Gastrocnemius medialis (tissue), 4 donors: ENCODE measurements at places on chromosomes 1 and 21.
A peak's percentile ranks its signal among the peaks of the same experiment; 100 is the strongest.

DNA sequence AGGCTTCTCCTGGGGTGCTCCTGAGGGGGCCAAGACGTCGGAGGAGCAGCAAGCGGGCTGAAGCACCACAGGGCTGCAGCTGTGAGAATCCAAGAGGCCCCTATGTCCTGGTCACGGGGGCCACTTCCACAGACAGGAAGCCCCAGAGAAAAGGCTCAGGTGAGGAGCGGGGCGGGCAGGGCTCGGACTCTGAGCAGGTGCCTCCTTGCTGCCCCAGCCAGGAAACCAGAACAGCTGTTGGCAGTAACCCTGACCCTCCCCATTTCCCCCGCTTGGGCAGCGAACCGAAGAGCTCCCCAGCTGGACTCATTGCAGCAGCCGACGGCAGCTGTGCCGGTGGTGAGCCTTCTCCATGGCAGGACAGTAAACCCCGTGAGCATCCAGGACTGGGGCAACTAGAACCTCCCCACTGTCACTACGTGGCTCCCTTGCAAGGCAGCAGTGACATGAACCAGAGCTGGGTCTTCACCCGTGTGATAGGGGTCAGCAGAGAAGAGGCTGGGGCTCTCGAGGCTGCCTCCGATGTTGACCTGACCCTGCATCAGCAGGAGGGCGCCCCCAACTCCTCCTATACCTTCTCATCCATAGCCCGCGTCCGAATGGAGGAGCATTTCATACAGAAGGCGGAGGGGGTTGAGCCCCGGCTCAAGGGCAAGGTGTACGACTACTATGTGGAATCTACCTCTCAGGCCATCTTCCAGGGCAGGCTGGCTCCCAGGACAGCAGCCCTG lies 625 bp downstream of the KLHDC7A start:
- no peaks in the 10 kb centered on the region for H3K4me1 ChIP-seq
- no peaks in the 10 kb centered on the region for H3K36me3 ChIP-seq
- peaks cover 22% of the 10 kb centered on the region for H3K27me3 ChIP-seq
- H3K27ac ChIP-seq = no peak overlapping the region
- DNase-seq = no peak
- no peak overlapping the region for H3K4me3 ChIP-seq

GRCh38 chr1:201385299-201385891 lies 7.9 kb upstream of the TNNT2 start:
- H3K27ac ChIP-seq = peak overlapping the region; percentile 64
- no peaks in the 10 kb centered on the region for H3K36me3 ChIP-seq
- no peak overlapping the region for H3K4me3 ChIP-seq
- H3K27me3 ChIP-seq = no peaks in the 10 kb centered on the region

DNA sequence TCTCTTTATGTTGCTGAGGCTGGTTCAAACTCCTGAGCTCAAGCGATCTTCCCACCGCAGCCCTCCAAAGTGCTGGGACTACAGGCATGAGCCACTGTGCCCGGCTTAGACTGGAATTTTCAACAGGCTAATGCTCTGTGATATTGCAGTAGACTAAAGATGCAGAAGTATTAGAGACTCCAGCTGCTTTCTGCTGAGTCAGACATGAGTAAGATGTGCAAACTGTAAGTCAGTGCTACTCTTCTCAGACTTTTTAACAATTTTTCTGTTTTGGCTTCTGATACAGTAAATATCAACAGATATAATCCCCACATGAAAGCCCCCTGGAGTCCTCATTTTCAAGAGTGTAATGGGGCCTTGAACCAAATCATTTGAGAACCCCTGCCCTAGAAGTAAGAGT lies 29.3 kb upstream of the NLRP3 start:
- no peak for DNase-seq
- H3K4me3 ChIP-seq = no peak overlapping the region
- no peaks in the 10 kb centered on the region for H3K27me3 ChIP-seq
- no peaks in the 10 kb centered on the region for H3K4me1 ChIP-seq

DNA sequence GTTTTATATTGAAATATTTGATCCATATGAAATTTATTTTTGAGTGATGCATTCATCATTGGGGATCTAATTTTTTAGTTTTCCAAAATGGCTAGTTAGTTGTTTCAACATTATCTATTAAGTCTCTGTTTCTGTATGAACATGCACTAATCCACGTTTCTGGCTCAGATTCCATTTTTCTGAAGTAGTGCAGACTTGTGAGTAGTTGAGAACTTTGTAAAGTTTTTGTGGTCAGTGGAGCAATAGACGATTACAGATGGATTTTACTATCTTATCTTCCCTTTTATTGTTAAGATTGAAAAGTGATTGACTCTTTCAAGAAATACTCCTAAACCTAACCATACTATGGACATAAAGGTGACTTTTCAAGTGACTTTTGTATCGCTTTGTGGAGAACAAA lies 16.7 kb downstream of the SOAT1 start:
- DNase-seq = no peak
- H3K4me1 ChIP-seq = peaks cover 15% of the 10 kb centered on the region
- H3K4me3 ChIP-seq = no peak overlapping the region
- no peaks in the 10 kb centered on the region for H3K36me3 ChIP-seq
- H3K27me3 ChIP-seq = no peaks in the 10 kb centered on the region
- peak overlapping the region; percentile 79 for H3K27ac ChIP-seq

- H3K4me1 ChIP-seq = peaks cover 5% of the 10 kb centered on the region
- H3K36me3 ChIP-seq = peaks cover 9% of the 10 kb centered on the region
- H3K27ac ChIP-seq = no peak overlapping the region
- no peaks in the 10 kb centered on the region for H3K27me3 ChIP-seq
Measured at GRCh38 chr1:54229281-54229891, 29.4 kb downstream of the MRPL37 start.

DNA sequence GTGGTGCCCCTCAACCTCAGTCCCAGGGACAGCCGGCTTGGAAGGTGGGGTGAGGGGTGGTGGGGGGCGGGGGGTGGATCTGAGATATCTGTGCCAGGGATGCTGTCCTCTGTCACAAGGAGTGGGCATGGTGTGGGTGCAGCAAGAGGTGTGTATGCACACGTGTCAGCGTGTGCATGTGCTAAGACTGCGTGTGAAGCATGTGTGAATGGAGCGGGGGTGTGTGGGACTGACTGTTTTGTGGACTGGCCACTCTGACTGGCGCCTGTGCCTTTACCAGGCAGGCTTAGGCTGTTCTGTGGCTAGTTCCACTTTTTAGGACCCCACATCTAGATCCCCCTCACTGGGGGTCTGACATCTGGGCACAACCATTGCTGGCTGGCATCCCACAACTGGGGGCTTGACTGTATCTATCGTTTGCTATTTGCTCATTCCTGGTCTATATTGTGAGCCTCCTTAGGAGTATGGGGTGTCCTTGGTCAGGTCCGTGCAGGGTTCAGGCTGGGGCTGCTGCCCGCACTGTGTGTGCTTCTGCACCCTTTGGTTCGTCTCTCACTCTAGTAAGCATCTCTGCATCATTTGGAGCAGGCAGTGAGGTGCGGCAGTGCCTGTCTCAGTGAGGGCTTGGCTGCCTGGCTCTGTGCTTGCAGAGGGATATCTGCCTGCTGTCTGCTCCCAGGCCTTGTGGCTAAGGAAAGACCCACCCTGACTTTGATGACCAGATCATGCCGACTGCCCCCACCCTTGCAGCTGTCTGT lies 1.9 kb downstream of the AMPD2 start:
- DNase-seq = no peak
- peak overlapping the region; percentile 67 for H3K4me3 ChIP-seq
- H3K27me3 ChIP-seq = no peaks in the 10 kb centered on the region

- H3K27me3 ChIP-seq = no peaks in the 10 kb centered on the region
- no peaks in the 10 kb centered on the region for H3K36me3 ChIP-seq
- no peaks in the 10 kb centered on the region for H3K4me1 ChIP-seq
- H3K4me3 ChIP-seq = peak within 1 kb of the TSS; percentile 77
Measured at GRCh38 chr1:182588500-182589396, at the start of gene RNASEL. Gene RNASEL (minus strand): TSS chr1:182589256. CDS start chr1:182586806, 2,450 bp downstream.

DNA sequence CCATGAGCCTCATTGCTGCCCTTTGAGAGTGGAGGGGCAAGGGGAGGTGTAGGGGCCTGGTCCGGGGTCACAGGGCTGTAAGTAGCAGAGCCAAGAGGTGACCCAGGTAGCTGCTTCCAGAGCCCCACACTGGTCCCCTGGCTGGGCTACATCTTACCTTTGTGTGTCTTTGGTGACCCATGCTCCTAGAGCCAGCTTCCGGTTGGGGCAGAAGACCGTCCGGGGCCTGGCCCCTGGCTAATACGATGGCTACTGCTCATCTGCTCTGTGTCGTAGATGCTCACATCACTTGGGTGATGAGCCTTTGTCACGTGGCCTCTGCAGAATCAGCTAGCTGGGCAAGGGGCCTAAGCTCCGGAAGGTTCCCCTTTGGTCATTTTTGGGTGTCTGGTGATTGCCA lies 20.6 kb downstream of the ABCG1 start:
- H3K4me1 ChIP-seq = peaks cover 37% of the 10 kb centered on the region
- H3K4me3 ChIP-seq = no peak overlapping the region
- H3K36me3 ChIP-seq = no peaks in the 10 kb centered on the region
- no peaks in the 10 kb centered on the region for H3K27me3 ChIP-seq

DNA sequence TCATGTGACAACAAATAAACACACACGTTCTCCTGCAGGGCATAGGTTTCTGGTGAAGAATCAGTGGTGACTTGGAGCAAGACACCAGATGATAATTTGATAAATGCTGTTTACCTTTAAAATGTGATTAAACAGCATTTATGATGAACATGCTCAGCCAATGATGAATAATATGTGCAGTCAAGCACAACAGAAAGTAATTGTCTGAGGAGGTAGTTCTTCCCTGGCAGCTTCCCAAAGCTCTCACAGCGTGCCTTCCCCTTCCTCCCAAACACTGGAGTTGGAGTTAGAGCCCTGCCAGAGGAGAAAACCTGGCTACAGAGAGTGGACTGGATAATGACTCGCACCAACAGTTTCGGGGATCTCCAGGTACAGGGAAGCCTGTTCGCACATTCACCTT lies 463.5 kb downstream of the SMYD3 start:
- no peaks in the 10 kb centered on the region for H3K4me1 ChIP-seq
- H3K27ac ChIP-seq = no peak overlapping the region
- no peaks in the 10 kb centered on the region for H3K36me3 ChIP-seq
- no peak overlapping the region for H3K4me3 ChIP-seq
- no peak for DNase-seq
- no peaks in the 10 kb centered on the region for H3K27me3 ChIP-seq

- H3K4me1 ChIP-seq = no peaks in the 10 kb centered on the region
- DNase-seq = no peak
- peak overlapping the region; percentile 76 for H3K27ac ChIP-seq
- peaks cover 4% of the 10 kb centered on the region for H3K36me3 ChIP-seq
- no peaks in the 10 kb centered on the region for H3K27me3 ChIP-seq
- H3K4me3 ChIP-seq = peak overlapping the region; percentile 25
Measured at GRCh38 chr1:203076031-203076511, 9.7 kb downstream of the MYOG start.

DNA sequence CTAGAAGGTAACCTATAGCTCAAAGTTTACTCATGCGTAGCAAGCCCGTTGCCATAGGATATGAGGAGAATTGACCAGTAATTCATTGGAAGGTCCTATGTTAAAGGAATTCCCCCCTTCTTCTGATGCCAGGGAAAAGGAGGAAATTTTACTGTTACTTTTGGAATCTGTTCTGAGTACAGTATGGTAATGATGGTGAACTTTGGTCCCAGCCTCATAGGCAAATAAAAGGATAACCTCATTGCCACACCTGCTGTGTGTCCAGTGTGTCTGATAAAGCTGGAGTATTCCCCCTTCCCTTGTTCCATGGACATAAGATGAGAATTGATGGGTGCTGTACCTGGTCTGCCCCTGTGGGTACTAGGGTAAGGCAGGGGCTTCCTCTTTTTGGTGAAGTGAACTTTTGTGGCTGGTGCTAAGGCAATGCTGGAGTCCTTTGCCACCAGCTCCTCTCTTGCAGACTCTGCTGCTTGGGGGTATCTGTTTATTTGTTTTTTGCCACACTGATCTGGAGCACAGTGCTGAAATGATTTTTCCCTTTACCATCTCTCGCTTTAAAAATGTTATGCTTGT lies 22.2 kb downstream of the MPZ start:
- no peak overlapping the region for H3K27ac ChIP-seq
- no peak overlapping the region for H3K4me3 ChIP-seq
- H3K4me1 ChIP-seq = no peaks in the 10 kb centered on the region
- H3K36me3 ChIP-seq = no peaks in the 10 kb centered on the region
- no peak for DNase-seq
- no peaks in the 10 kb centered on the region for H3K27me3 ChIP-seq

- H3K4me3 ChIP-seq = no peak overlapping the region
- H3K27me3 ChIP-seq = no peaks in the 10 kb centered on the region
- H3K27ac ChIP-seq = no peak overlapping the region
- H3K36me3 ChIP-seq = no peaks in the 10 kb centered on the region
- H3K4me1 ChIP-seq = peaks cover 13% of the 10 kb centered on the region
- no peak for DNase-seq
Measured at GRCh38 chr1:95229037-95229436, 5.0 kb upstream of the RWDD3 start.

GRCh38 chr1:53276153-53276901 lies 38.0 kb upstream of the MAGOH start:
- H3K27ac ChIP-seq = no peak overlapping the region
- H3K27me3 ChIP-seq = no peaks in the 10 kb centered on the region
- H3K4me1 ChIP-seq = no peaks in the 10 kb centered on the region
- no peak overlapping the region for H3K4me3 ChIP-seq
- DNase-seq = no peak
- H3K36me3 ChIP-seq = no peaks in the 10 kb centered on the region

DNA sequence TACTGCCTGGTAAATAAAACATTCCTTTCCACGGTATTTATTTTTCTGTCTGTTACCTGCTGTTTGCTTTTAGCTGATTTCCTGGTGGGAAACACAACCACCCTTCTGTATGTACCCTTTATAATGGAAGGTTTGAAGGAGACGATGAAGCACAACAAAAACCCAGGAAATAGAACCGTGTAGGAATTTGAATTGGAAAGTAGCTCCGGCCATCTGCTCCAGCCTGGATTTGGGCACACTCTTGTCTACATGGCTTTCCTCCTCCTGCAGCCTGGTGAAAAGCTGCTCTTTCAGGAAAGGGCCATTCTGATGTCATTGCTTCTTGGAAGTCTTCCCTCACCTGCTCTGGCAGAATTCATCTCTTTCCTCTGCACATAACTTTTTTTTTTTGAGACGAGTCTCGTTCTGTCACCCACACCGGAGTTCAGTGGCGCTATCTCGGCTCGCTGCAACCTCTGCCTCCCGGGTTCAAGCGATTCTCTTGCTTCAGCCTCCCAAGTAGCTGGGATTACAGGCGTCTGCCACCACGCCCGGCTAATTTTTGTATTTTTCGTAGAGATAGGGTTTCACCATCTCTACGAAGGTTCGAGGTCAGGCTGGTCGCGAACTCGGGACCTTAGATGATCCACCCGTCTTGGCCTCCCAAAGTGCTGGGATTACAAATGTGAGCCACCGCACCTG lies 2.7 kb downstream of the AK4 start:
- H3K27me3 ChIP-seq = no peaks in the 10 kb centered on the region
- DNase-seq = no peak
- H3K36me3 ChIP-seq = no peaks in the 10 kb centered on the region
- no peak overlapping the region for H3K4me3 ChIP-seq
- H3K27ac ChIP-seq = no peak overlapping the region

- H3K36me3 ChIP-seq = no peaks in the 10 kb centered on the region
- no peak for DNase-seq
- no peak overlapping the region for H3K27ac ChIP-seq
- no peaks in the 10 kb centered on the region for H3K4me1 ChIP-seq
Measured at GRCh38 chr1:87872692-87873091, 544.0 kb downstream of the LMO4 start.

- H3K4me1 ChIP-seq = no peaks in the 10 kb centered on the region
- no peaks in the 10 kb centered on the region for H3K36me3 ChIP-seq
- no peak overlapping the region for H3K27ac ChIP-seq
- H3K27me3 ChIP-seq = no peaks in the 10 kb centered on the region
Measured at GRCh38 chr21:45931397-45931969, 50.1 kb upstream of the COL6A1 start.

GRCh38 chr1:21065851-21066250 lies 110.8 kb downstream of the EIF4G3 start:
- H3K4me3 ChIP-seq = no peak overlapping the region
- no peak for DNase-seq
- H3K4me1 ChIP-seq = peaks cover 19% of the 10 kb centered on the region
- H3K27me3 ChIP-seq = no peaks in the 10 kb centered on the region
- H3K36me3 ChIP-seq = no peaks in the 10 kb centered on the region
